ENCODE measurements at places on chromosomes 7 and 10.

- no peak for DNase-seq
Observed at GRCh38 chr10:83990126-83990525, 149.2 kb upstream of the GHITM start.

- no peak for DNase-seq
Observed at GRCh38 chr7:47379629-47380324, 202.1 kb downstream of the TNS3 start.

- DNase-seq = no peak
Observed at GRCh38 chr10:97548828-97549455, 23.6 kb upstream of the ANKRD2 start.

DNA sequence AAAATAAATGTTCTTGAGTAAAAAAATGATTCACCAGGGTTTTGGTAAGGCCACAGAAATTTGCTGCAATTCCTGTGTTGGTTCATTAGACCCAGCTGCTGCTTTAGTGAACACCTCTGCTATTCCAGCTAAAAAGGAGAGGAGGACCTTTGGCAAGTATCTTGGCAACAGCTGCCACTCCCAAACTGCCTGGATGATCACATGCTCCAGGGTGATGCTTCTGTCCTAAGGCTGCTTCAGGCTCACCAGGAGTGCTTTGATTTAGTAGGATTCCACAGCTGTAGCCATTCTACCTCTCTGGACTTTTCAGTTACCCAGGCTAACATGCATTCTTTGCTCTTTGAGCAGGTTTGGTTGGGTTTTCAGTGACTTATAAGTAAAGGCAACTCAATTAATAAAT is 82.6 kb upstream of the NPVF start:
- DNase-seq = peak; percentile 3

DNA sequence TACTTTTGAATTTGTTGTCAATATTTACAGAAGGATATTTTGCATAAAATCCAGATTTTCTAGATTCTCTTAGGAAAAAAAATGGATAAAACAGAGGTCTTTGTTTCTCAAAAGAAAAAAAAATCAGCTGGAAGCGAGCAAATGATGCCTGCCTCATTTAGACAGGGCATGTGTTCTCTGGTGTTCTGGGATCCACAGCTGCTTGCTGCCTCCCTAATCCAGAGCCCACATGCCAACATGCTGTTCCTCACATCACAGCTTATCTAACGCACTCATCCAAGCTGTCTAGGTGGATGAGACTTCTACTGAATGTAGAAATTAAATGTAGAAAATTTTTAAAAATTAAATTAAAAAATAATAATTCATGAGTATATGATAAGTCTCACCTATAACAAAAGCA is 630.1 kb downstream of the SORCS1 start:
- DNase-seq = no peak

GRCh38 chr10:103499881-103500280 is 6.4 kb downstream of the NEURL1 start:
- no peak for DNase-seq

- DNase-seq = no peak
Observed at GRCh38 chr10:60828489-60828852, 50.2 kb downstream of the CDK1 start.

DNA sequence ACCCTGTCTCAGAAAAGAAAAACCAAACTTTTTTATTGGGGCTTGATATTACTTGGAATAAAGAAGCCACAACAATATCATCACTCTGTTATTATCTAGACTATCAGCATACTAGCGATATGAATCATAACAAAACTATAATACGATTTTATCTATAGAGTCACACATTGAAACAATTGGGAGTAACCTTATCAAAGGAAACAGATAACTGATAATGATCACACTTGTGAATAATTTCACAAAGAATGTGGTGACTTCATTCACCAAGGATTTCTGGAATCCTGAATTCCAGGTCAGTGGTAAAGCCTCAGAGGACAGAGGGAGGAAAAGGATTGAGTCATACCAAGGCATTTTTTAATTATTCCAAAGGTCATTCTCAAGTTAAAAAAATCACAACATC is 32.1 kb upstream of the NMT2 start:
- DNase-seq = no peak

DNA sequence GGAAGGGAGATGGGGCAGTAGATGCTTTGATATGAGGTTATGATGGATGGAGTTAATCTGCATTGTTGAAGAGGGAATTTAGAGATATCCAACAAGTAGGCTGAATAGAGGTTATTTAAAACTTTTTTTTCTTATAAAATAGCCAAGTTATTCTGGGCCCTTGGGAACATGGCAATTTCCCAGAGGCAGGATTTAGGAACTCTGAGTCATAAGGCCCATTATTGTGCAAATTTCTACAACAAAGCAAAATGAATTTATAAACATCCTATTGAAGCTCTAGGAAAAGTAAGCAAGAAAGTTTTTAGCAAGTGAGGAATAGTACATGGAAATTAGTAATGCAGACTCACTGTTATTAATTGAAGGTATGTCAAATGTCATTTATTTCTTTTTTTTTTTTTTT is 160.9 kb upstream of the NPY start:
- DNase-seq = no peak

- no peak for DNase-seq
Observed at GRCh38 chr10:102951316-102951715, 33.2 kb downstream of the CNNM2 start.

Data from NCI-H2171 (cell line).